ENCODE measurements at places on chromosomes 3 and 15.

GRCh38 chr15:85276508-85276907 is 103.9 kb upstream of the AKAP13 start:
- no peak for DNase-seq

- no peak for DNase-seq
Measured at GRCh38 chr3:46524008-46524407, 26.2 kb downstream of the RTP3 start.

- no peak for DNase-seq
Measured at GRCh38 chr15:38961931-38962330, 397.3 kb upstream of the RASGRP1 start.

GRCh38 chr15:64423970-64424369 is 36.3 kb downstream of the TRIP4 start:
- no peak for DNase-seq

DNA sequence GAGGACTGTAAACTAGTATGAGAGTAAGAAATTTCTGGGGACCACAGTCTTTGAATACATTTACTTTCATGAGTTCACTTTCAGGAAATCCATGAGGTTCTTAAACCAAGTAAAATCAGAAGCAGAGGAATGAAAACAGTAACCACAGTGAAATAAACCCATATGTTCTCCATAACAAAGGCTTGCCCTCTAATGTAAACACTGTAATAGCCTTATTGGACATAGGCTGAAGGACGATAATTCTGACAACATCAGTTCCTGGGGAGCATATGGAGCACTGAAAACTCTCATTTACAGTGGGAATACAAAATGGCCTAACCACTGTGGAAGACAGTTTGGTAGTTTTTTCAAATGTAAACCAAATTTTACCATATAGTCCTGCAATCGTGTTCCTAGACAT is 965.8 kb downstream of the NSUN3 start:
- DNase-seq: no peak

All from stimulated activated CD8-positive, alpha-beta memory T cell treated with anti-CD3 and anti-CD28 coated beads, Interleukin-7, amount 100 ng/mL, for 1 hour (primary cell).